ENCODE measurements at places on chromosomes 12 and 14. TPM values are rescaled to one million over a fixed set of nuclear protein-coding genes. Genes with fewer than 3 reads are reported as not detected.

DNA sequence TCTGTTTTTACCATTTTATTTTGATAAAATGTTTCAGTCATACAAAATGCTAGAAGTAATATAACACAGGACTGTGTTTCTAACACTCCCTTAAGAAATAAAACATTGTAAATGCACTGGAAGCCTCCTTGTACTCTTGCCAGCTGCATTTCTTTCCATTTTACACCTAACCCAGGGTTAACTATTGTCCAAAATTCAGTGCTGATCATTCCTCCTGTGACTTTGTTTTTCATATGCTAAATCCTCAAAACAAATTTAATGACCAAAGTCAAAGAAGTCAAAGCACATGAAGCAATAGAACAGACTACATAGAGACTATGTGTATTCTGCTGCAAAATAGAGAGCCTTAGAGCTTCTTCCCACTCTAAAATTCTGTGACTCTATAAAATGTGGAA lies 420.3 kb upstream of the PRICKLE1 start:
- no peaks in the 10 kb centered on the region for H3K36me3 ChIP-seq
- no peak overlapping the region for H3K4me3 ChIP-seq
- no peaks in the 10 kb centered on the region for H3K27me3 ChIP-seq
- no peak for DNase-seq

GRCh38 chr12:52087961-52088820 lies 8.7 kb downstream of the SMIM41 start:
- no peak overlapping the region for H3K4me3 ChIP-seq
- no peaks in the 10 kb centered on the region for H3K36me3 ChIP-seq
- no peak overlapping the region for H3K27ac ChIP-seq
- DNase-seq: no peak
- H3K27me3 ChIP-seq: peaks cover 34% of the 10 kb centered on the region
- H3K4me1 ChIP-seq: peaks cover 2% of the 10 kb centered on the region

GRCh38 chr12:14957551-14958168 lies 3.7 kb downstream of the ARHGDIB start:
- peak overlapping the region; percentile 97 for H3K27ac ChIP-seq
- peaks cover 71% of the 10 kb centered on the region for H3K36me3 ChIP-seq
- H3K4me1 ChIP-seq: peaks cover 44% of the 10 kb centered on the region
- H3K27me3 ChIP-seq: no peaks in the 10 kb centered on the region

PUS7L gene
- 16.7 TPM for total RNA-seq

LRRC9 gene
- not detected for total RNA-seq

GRCh38 chr12:92164712-92165111 lies 19.1 kb upstream of the BTG1 start:
- no peak overlapping the region for H3K4me3 ChIP-seq
- no peaks in the 10 kb centered on the region for H3K36me3 ChIP-seq
- peaks cover 45% of the 10 kb centered on the region for H3K4me1 ChIP-seq
- H3K27me3 ChIP-seq: no peaks in the 10 kb centered on the region
- DNase-seq: no peak

IQSEC3 gene
- 2.7 TPM for total RNA-seq

TMEM179 gene
- not detected for total RNA-seq

GLIPR1L1 gene
- not detected for total RNA-seq

GRCh38 chr12:16323638-16324037 lies 23.8 kb upstream of the MGST1 start:
- no peak overlapping the region for H3K4me3 ChIP-seq
- H3K27me3 ChIP-seq: no peaks in the 10 kb centered on the region
- H3K27ac ChIP-seq: no peak overlapping the region
- no peaks in the 10 kb centered on the region for H3K36me3 ChIP-seq
- no peaks in the 10 kb centered on the region for H3K4me1 ChIP-seq
- no peak for DNase-seq

DNA sequence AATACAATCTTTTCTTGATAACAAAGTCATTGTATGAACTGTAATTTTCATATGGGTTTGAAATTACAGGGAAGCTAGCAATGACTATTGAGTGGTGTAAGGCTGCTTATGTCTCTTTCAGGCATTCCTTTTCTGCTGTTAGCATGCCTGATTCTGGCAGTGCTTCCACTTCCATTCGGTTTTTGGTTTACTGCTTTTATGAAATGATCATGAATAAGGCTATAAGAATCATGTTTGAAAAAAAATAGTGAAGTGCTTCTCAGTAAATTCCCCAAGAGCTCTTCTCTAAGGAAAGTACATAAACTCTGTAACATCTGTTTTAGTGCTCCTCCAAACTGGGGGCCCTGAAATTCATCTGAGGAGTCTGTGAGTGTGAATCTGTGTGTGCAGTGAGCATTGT lies 434.0 kb upstream of the RGS6 start:
- H3K27me3 ChIP-seq: no peaks in the 10 kb centered on the region
- peaks cover 7% of the 10 kb centered on the region for H3K36me3 ChIP-seq
- H3K4me1 ChIP-seq: peaks cover 25% of the 10 kb centered on the region
- no peak overlapping the region for H3K27ac ChIP-seq
- no peak overlapping the region for H3K4me3 ChIP-seq
- no peak for DNase-seq

GRCh38 chr14:39102969-39103957 lies at the start of gene SEC23A:
Gene SEC23A (minus strand): TSS chr14:39103235. CDS start chr14:39096118, 7,117 bp downstream.
- no peaks in the 10 kb centered on the region for H3K27me3 ChIP-seq
- H3K27ac ChIP-seq: peak within 1 kb of the TSS; percentile 97
- DNase-seq: peak; percentile 90
- H3K4me3 ChIP-seq: peak within 1 kb of the TSS; percentile 95
- H3K4me1 ChIP-seq: peaks cover 40% of the 10 kb centered on the region
- peaks cover 6% of the 10 kb centered on the region for H3K36me3 ChIP-seq

DNA sequence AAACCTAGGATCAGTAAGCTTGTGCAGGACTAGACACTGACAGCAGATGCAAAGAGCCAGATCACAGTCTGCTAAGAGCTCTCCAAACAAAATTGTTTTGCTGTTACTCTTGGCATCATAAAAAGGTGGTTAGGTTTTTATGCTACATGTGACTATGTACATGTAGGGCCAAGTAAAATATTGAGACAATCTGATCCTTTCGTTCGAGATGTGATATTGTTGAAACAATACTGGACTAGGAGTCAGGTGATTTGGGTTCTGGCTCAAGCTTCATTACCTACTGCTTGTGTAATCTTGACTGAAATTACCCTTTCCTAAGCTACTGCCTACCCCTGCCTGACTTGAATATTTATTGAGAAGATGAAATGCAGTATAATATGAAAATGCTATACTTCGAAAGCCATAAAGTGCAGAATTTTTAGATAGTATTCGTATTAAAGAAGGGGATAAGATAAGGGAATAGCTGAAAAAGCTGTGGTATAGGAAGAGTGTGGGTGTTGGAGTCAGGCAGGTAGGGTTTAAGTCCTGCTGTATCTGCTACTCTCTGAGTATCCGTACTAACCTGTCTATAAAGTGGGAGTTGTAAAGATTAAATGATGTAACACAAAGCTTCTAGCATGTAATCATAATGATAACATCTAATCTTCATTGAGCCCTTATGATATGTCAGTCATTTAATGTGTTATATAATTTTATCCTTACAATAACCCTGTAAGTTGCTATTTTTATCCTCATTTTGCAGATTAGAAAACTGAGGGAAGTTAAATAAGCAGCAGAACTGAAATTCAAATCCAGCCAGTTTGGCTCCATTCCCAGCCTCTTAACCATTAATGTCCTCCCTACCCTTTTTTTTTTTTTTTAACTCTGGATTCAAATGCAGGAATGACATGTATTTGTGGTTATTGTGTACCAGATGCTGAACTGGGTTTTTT lies 38.6 kb upstream of the ATF1 start:
- no peaks in the 10 kb centered on the region for H3K27me3 ChIP-seq
- no peaks in the 10 kb centered on the region for H3K4me1 ChIP-seq
- H3K4me3 ChIP-seq: no peak overlapping the region
- H3K36me3 ChIP-seq: peaks cover 40% of the 10 kb centered on the region

DNA sequence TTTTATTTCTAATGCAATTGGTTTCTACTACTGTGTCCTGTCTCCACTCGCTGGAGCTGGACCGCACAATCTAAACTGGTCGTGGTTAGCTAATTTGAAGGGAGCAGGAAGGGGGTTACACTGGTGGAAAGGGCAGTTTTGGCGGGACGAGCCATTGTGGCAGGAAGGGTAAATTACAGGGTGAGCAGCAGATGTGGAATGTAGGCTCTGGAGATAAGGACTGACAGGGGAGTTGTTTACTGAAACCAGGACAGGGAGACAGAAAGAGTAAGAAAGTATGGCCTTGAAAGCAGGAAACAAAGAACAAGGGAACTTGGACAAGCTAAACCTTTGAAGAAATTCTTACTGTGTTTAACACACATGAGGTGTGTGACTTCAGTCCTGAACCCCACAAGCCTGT lies 147.8 kb downstream of the ATXN7L3B start:
- DNase-seq: no peak
- H3K4me1 ChIP-seq: no peaks in the 10 kb centered on the region
- peaks cover 2% of the 10 kb centered on the region for H3K27me3 ChIP-seq
- no peak overlapping the region for H3K27ac ChIP-seq
- no peaks in the 10 kb centered on the region for H3K36me3 ChIP-seq

DNA sequence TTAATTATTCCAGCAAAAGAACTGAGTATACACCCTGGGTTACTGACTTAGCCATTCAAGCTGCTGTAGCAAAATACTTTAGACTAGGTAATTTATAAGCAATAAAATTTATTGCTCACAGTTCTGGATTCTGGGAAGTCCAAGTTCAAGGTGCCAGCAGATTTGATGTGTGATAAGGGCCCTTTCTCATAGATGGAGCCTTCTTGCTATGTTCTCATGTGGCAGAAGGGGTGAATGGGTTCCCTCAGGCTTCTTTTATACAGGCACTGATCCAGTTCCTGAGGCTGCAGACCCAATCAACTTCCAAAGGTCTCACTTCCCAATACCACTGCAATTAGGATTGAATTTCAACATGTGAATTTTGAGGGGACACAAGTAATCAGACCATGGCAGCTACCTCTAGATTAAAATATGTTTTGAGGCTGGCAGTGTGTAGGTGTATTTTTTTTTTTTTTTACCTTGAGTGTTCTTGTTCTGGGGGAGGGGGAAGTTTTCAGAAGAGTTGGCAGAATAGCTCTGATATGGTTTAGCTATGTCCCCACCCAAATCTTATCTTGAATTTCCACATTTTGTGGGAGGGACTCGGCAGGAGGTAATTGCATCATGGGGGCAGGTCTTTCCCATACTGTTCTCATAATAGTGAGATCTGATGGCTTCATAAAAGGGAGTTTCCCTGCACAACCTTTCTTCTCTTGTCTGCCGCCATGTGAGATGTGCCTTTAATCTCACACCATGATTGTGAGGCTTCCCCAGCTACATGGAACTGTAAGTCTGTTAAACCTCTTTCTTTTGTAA lies 178.2 kb downstream of the RASSF9 start:
- no peak for DNase-seq
- no peaks in the 10 kb centered on the region for H3K4me1 ChIP-seq
- H3K36me3 ChIP-seq: no peaks in the 10 kb centered on the region
- no peak overlapping the region for H3K27ac ChIP-seq
- no peaks in the 10 kb centered on the region for H3K27me3 ChIP-seq

DNA sequence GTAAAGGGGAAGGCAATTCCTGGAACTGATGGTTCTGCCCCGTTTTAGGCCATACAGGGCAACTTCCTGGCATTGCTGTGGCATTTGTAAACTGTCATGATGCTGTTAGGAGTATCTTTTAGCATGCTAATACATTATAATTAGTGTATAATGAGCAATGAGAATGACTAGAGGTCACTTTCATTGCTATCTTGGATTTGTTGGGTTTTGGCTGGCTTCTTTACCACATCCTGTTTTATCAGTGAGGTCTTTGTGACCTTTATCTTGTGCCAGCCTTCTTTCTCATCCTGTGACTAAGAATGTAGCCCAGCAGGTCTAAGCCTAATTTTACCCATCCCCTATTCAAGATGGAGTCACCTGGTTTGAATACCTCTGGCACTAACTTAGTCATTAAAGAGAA lies 51.2 kb downstream of the TESPA1 start:
- no peak overlapping the region for H3K4me3 ChIP-seq
- H3K4me1 ChIP-seq: peaks cover 67% of the 10 kb centered on the region
- peak overlapping the region; percentile 99 for H3K27ac ChIP-seq
- peak; percentile 50 for DNase-seq
- H3K36me3 ChIP-seq: peaks cover 68% of the 10 kb centered on the region

C2CD5 gene
- total RNA-seq: 34.1 TPM

DNA sequence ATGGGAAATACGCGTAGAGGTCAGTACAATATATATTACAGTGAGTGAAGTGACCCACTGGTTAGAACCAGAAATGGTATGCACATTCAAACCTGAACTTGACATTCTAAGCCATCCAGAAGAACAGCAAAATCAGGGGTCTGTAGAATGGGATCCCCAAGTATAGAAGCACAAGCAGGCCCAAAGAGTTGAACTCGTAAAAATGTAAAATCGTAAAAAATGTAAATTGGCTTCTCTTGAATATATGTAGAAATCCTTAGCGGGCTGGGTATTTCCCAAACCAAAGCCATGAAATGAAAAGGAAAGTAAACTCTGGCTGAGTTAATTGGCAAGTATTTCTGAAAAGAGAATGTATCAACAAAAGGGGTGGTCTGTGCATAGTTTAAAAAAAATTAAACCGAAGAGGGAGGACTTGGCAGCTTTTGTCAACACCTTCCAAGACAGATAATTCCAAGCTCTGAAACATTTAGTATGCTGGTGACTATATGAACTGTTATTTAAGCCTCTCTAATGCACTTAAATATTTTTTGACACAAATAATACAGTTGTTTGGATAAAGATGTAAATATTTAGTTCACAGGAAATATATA lies 1505.6 kb upstream of the FLRT2 start:
- no peak for DNase-seq
- no peaks in the 10 kb centered on the region for H3K27me3 ChIP-seq
- no peaks in the 10 kb centered on the region for H3K36me3 ChIP-seq
- H3K27ac ChIP-seq: no peak overlapping the region
- H3K4me1 ChIP-seq: no peaks in the 10 kb centered on the region

DNAI7 gene
- not detected for total RNA-seq

DNA sequence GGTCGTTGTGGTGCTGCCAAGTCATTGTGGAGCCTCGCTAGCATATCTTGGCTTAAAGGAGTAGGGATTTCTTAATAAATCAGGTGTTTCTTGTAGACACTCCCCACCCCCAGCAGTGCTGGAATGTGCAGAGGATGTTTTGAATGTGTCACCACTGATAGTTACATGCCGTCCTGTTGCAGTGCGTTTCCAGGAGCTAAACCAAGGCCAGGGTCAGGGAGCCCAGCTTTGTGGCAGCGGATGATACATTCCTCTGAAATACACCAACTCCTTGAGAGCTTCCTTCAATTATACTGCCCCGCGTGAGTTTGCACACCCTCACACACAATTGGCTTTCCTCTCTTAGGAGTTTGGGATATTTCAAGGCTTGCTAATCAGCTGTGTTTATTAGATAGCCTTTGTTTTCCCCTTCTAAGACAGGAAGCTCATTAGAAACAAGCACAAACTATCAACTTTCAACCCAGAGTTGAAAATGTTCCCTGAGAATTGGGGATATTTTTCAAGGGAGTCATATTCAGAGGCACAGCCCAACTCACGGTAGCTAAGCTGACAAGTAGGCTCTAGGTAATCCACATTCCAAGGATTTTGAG lies 154.9 kb downstream of the C12orf75 start:
- DNase-seq: no peak
- H3K4me1 ChIP-seq: no peaks in the 10 kb centered on the region
- no peaks in the 10 kb centered on the region for H3K27me3 ChIP-seq
- H3K36me3 ChIP-seq: no peaks in the 10 kb centered on the region
- no peak overlapping the region for H3K27ac ChIP-seq
- H3K4me3 ChIP-seq: no peak overlapping the region

IFI27 gene
- 4.1 TPM for total RNA-seq

GRCh38 chr14:60233251-60233650 lies 15.8 kb upstream of the PPM1A start:
- DNase-seq: no peak
- H3K4me1 ChIP-seq: no peaks in the 10 kb centered on the region
- no peak overlapping the region for H3K27ac ChIP-seq
- no peak overlapping the region for H3K4me3 ChIP-seq
- no peaks in the 10 kb centered on the region for H3K27me3 ChIP-seq

Measured in activated CD8-positive, alpha-beta T cell treated with anti-CD3 and anti-CD28 coated beads for 36 hours (primary cell).